ENCODE measurements at places on chromosomes 2 and 18.

- no peak for DNase-seq
Measured at GRCh38 chr2:8115456-8115855, 566.4 kb upstream of the ID2 start.

DNA sequence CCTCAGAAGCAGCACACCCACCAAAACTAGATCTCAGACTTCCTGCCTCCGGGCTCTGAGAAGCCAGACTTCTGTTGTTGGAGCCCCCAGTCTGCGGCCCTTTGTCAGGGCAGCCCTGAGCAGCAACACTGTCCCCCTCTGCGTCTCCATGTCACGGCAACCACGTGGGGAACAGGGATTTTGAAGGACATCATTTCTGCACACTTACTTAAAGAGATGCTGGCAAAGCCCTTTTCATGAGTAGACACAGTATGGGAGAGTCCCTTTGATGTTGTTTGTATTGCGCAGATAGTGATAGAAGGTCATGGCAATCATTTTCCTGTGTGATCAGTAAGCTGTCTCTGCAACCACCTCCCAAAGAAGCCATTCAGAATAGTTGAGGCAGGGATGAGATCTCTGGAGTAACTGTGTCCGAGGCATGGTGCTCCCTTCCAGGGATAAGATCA, 69.1 kb upstream of the ID2 start:
- no peak for DNase-seq

DNA sequence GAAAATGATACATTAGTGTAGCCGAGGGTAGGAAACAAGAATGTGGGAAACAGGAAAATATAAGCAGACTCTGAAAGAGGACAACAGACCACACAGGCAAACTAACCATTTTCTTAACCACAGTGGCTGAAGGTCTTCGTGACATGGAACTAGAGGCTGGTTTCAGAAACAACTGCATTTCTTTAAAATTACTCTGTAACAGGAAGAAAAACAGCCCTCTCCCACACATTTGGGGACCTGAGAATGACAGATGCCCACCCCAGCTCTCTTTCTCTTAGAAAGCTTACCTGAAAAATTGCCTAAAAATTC, 13.8 kb upstream of the SLC25A52 start:
- no peak for DNase-seq

GRCh38 chr2:177900082-177900481, 172.5 kb downstream of the PDE11A start:
- no peak for DNase-seq

- peak; percentile 100 for DNase-seq
Measured at GRCh38 chr2:237669628-237670392, 42.4 kb downstream of the LRRFIP1 start.

GRCh38 chr2:42854207-42854818, 61.9 kb upstream of the HAAO start:
- peak; percentile 52 for DNase-seq

- no peak for DNase-seq
Measured at GRCh38 chr2:24871852-24872333, 48.1 kb downstream of the ADCY3 start.

GRCh38 chr2:39606585-39606984, 59.1 kb upstream of the TMEM178A start:
- DNase-seq = peak; percentile 13

- DNase-seq = no peak
Measured at GRCh38 chr2:11387843-11388242, 43.4 kb upstream of the ROCK2 start.

GRCh38 chr2:127660291-127660578, 14.3 kb downstream of the GPR17 start:
- DNase-seq = no peak

DNA sequence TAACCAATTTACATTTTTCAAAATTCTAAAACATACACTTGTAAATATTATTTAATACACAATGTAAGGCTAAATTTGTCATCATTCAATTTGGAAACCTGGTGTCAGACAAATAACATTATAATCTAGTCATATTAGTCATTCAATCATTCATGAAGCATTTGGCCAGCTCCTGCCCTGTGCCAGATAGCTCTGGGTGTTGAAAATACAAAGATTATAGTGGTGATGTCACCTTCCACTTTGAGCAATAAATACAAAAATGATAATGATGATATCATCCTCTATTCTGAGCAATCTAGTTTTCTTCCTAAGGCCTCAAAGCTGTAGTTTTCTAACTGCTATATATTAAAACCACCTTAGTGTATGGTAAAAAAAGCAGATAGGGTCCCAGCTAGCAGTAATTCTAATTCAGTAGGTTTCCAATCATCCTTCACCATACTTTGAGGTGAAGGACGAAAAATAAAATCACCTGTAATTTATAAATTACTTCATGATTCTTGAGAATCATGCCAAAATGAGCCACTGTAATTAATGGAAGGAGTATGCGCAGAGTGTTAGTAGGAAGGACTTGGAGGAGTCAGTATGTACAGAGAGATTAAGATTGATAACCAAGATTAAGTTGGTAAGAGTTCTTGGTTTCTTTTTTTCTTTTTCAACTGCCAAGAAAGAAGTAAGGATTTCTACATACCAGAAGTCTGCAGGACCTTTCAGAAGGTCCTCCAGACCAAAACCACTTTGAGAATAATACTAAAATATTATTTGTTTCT, 23.2 kb downstream of the MEMO1 start:
- peak; percentile 72 for DNase-seq

DNA sequence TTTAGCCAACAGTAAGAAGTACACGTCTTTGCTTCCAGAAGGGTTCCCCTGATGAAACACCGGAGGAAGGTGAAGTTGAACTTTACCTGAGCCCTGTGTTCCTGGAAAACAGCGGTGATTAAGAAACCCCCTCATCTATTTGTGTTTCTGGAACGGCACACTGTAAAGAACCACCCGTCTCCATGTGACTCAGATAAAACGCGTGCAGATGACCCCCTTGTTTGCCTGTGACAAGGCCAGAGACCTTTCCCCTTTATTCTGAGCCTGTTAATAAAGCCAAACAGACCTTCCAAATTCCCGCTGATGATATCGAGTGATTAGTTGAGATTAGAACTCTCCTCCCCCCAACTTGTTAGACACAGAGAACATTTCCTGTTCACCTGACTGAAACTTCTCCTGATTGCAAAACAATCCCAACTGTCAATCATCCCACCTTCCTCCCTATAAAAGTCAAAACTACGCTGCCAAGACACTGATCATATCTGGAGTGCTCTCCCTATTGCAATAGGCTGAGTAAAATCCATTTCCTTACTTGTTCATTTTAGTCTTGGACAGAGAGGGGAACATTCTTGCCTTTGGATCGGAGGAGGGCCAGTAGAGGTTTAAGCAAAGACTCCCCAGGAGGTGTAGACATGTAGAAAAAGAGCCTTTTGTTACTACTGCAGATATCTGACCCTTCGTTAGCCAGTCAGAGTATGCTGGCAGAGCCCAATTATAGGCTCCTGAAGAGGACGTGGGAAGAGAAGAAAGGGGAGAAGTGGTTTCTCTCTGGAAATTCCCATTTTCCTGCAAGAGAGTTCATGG, 914 bp upstream of the IWS1 start:
- no peak for DNase-seq

DNA sequence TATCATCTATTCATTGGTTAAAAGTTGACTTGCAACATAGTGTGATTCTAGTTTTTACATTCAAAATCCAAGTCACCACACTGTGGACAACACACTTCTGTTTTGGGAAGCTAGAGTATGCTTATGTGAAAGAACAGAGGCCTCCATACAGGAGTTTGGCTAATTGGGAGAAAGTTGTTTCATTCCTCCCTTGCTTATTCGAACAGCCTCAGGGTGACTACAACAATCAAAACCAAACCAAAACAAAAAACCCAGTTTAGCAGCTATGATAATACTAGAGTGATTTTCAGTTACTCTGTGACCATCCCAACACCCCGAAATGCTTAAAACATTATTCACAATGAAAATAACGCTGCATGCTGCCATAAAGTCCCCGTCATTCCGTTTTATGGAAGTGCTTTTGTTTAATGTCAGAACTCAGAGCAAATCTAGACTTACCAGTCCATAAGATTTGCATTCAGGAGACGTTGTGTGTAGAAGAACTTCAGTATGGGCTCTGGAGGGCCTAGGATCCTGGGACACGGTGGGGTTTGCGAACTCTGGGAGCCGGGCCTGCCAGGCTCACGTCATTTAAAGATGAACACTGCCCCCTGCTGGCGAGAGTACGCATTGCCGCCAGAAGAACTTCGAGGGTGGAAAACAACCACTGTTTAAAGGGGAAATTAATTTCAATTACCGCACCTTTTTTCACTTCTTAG, 111.4 kb downstream of the FTCDNL1 start:
- peak; percentile 59 for DNase-seq

DNA sequence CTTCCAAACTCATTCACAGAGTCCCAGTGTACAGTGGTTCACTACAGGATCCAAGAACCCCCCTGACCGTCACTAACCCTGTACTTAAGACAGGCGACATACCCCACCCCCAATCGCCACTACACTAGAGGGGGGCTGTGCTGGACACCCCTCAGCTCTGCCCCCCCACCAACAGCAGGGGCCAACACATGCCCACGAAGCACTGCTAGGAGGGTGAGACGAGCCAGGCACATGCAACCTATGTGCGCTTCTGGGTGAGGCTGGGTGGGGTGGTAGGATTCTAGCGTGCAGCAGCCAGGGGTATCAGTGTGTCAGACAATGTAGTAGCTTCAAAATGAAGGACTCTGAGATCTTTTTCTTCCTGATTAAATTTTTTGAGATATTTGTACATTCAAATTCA, 67.8 kb downstream of the UXS1 start:
- DNase-seq = no peak
